Sciatic nerve (tissue), 2 donors: ENCODE measurements at places on chromosomes 4 and X. TPM values are rescaled to one million over a fixed set of nuclear protein-coding genes. Genes with fewer than 3 reads are reported as not detected.

- no peak for DNase-seq
Measured at GRCh38 chr4:6393544-6394475, 78.6 kb downstream of the PPP2R2C start.

GRCh38 chr4:55722132-55722531, 86.0 kb upstream of the NMU start:
- no peak for DNase-seq

GRCh38 chr4:143358923-143359643, 22.4 kb downstream of the GAB1 start:
- no peak for DNase-seq

- no peak for DNase-seq
Measured at GRCh38 chr4:113476800-113477199, 284.7 kb downstream of the CAMK2D start.

The FGF5 gene
- 0.31 TPM for total RNA-seq
